ENCODE measurements at places on chromosomes 1 and 21. TPM values are rescaled to one million over a fixed set of nuclear protein-coding genes. Genes with fewer than 3 reads are reported as not detected.

KLF17 gene
- not detected for total RNA-seq

ACKR1 gene
- under 0.01 TPM for total RNA-seq

NBPF20 gene
- 1.8 TPM for total RNA-seq

RNPC3 gene
- total RNA-seq = 4.8 TPM

LRIF1 gene
- 8.5 TPM for total RNA-seq

TGFBR3 gene
- total RNA-seq = 7.4 TPM

IL12RB2 gene
- not detected for total RNA-seq

KRTAP25-1 gene
- total RNA-seq = not detected

NECTIN4 gene
- not detected for total RNA-seq

HAPLN2 gene
- not detected for total RNA-seq

SYCP1 gene
- not detected for total RNA-seq

PRAMEF33 gene
- total RNA-seq = not detected

C1orf198 gene
- total RNA-seq = 16.1 TPM
